Caco-2 (cell line): ENCODE measurements at places on chromosomes 12 and 14.
A peak's percentile ranks its signal among the peaks of the same experiment; 100 is the strongest.

DNA sequence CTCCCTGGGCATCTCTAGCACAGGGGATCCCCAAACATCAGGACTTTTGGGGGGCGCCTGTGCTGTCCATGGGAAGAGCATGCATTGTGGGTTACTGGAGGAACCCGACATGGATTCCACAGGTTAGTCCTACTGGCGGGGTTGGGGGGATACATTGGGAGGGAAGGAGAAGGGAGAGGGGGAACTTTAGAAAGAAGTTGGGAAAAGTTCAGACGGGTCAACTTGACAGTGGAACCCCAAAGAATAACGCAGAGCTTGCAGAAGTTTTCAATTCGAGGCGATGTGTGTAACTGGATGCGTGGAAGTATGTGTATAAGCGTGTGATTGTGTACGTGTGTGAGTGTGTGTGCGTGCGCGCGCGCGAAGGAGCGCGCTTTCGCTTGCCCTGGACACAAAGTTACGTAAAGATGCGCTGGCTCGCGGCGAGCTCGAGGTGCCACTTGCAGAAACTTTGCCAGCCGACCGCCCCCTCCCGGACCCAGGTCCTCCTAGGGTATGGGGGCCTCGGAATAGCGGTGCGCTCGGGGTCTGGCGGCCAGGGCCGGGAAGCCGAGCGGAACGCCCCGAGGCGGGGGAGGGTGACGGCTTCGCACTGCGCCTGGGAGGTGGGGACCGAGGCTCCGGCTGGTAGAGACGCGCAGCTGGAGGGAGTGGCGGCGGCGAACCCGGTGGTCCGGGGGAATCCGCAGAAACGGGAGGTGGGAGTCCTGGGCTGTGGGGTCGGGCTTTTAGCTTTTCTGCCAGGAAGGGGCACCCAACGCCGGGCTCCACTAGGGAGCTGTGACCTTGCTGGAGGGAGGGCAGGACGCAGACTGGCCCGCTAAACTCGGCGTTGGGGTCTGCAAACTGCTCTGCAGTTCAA is 669 bp downstream of the RFX4 start:
- no peak for DNase-seq

GRCh38 chr12:90972226-90972625 is 17.2 kb upstream of the CCER1 start:
- no peak for DNase-seq

GRCh38 chr12:47190271-47190750 is 110.6 kb upstream of the AMIGO2 start:
- no peak for DNase-seq

GRCh38 chr14:56903304-56903969 is 93.2 kb upstream of the OTX2 start:
- DNase-seq: no peak

- DNase-seq: no peak
Observed at GRCh38 chr12:44509471-44509870, 366.6 kb downstream of the NELL2 start.

- no peak for DNase-seq
Observed at GRCh38 chr12:3416670-3417069, 74.3 kb upstream of the PRMT8 start.

GRCh38 chr12:51318846-51319599 is 5.0 kb downstream of the BIN2 start:
- DNase-seq: no peak

GRCh38 chr12:39779768-39780340 is 160.3 kb upstream of the ABCD2 start:
- no peak for DNase-seq

DNA sequence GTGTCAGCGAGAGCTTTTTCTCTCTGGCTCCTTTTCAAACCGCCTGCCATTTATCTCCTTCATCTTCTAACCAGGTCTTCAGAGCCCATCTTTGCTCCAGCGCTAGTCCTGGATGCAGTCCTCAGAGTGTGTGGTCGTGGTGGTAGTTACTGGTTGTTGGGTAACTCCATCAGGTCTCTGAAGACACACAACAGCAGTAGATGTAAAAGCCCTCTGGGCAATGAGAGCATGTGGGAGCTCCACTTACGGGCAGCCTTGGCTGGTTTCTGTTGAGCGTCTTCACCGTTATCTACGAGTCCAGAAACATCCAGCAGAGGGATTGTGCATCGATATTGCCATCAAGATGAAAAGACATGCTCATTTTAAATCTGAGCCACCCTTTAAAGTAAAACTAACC is 61.2 kb downstream of the FBXL14 start:
- no peak for DNase-seq

DNA sequence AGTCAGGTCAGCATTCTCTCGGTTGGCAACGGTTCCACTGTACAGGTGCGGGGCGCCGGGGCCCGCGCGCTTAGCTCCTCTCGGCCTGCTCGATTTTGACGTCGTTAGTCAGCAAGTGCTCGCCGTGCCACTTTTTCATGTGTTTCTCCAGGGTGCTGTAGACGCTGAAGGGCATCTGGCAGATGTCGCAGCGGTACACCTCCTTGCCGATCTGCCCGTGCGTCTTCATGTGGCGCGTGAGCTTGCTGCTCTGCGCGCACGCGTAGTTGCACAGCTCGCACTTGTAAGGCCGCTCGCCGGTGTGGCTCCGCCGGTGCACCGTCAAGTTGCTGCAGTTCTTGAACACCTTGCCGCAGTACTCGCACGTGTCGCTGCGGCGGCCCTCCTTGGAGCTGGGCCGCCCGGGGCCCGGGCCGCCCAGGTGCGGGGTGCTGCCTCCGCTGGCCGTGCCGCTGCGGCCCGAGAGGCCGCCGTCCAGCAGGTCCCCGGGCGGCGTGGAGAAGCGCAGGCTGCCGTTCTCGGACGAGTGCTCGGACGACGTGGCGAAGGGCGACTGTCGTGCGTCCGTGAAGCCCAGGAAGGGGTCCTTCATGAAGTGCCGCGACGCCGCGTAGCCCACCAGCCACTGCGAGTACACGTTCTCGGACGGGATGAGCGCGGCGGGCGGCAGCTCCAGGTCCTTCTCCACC is 97.8 kb downstream of the BCL11B start:
- no peak for DNase-seq

- DNase-seq: no peak
Observed at GRCh38 chr14:49483268-49483667, 102.9 kb downstream of the RPS29 start.

DNA sequence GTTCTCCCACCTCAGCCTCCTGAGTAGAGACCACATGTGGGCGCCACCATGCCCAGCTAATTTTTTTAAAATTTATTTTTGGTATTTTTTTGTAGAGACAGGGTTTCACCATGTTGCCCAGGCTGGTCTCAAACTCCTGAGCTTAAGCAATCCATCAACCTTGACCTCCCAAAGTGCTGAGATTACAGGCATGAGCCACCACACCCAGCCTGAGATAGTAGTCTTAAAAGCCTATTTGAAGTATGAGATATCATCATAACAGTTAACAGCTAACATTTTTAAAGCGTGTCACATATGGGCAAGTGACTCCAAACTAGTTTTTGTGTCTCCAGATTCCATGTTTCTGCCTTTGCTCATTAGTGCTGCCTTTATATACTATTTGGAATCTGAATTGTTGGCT is 74.6 kb upstream of the WSCD2 start:
- DNase-seq: no peak

DNA sequence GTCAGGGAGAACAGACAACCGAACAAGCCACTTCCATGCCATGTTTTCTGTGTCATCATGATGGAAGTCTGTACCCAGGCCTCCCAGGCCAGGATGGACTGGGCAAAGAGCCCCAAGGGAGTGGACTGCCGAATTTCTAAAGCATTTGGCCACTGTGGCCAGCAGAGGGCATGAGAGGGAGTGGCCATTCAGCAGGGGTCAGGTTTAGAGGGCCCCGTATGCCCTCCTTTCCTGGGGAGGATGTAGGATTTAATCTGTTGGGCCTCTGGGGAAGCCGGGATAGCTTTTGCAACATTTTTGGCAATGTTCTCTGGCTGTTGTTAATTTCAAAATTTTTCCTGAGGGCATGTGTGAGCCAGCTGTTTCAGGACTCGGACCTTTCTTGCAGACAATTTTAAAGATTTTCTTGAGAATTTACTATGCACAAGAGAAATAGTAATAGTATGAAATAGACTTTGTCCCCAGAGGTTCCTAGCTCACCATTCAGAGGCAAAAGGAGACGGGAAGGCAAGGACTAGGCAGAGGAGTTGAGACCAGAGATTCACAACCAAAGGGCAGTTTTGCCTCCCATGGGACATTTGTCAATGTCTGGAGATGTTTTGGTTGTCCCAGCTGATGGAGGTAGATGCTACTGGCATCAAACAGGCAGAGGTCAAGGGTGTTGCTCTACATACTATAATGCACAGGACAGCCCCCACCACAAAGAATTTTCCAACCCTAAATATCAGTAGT is 18.0 kb downstream of the ACACB start:
- no peak for DNase-seq

DNA sequence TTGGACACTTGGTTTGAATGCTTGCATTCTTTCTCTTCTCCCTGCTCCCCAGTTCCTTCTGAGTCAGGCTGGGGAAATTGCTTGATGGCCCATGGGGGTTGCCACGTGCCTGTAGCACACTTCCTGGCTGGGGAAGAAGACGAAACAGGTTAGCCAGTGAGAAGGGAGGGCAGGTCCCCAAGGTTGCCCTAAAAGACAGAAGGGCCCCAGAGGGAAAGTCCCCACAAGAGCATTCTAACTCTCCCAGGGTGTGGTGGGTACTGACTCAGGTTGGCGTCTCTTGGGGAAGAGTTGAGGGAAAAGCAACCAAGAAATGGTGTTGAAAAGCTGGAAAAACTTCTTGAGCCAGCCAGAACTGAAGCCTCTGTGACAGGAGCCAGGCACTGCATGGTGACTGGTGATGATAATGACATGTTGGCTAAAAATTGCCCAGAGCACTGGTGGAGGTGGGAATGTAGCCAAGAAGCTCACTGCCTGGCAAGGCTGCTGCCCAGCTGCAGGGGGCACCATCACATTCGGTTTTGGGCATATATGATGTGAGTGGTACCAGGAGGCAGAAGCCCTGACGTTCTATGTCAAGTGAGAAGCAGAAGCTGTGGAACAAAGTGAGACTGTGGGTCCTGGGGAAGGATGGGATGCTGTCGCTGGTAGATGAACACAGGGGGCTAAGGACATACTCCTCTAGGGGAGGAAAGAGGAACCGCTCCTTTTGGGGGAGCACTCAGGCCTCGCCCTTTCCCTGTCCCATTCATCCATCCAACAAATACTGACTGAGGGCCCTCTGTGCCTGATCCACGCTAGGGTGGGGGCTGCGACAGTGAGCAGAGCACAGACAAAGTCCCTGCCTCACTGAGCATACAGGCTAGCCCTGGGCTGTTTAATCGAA is 8.1 kb upstream of the RABGGTA start:
- no peak for DNase-seq

DNA sequence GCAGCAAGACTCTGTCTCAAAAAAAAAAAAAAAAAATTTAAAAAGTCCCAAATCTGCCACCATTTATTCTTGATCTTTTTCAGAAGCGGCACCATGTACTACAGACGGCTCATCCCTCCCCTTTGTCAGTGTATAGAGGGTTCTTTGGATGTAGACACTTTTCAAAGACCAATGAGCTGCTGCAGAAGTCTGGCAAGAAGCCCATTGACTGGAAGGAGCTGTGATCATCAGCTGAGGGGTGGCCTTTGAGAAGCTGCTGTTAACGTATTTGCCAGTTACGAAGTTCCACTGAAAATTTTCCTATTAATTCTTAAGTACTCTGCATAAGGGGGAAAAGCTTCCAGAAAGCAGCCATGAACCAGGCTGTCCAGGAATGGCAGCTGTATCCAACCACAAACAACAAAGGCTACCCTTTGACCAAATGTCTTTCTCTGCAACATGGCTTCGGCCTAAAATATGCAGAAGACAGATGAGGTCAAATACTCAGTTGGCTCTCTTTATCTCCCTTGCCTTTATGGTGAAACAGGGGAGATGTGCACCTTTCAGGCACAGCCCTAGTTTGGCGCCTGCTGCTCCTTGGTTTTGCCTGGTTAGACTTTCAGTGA is 6.5 kb upstream of the ACACB start:
- DNase-seq: no peak

GRCh38 chr14:104689109-104689880 is at the start of gene INF2:
TSS of gene INF2 (plus strand) at chr14:104689618. CDS start at chr14:104701366, 11,748 bp downstream.
- peak; percentile 84 for DNase-seq

- no peak for DNase-seq
Observed at GRCh38 chr12:47942614-47943225, 20.7 kb upstream of the TMEM106C start.

- no peak for DNase-seq
Observed at GRCh38 chr12:32069071-32069470, 37.6 kb upstream of the BICD1 start.

- no peak for DNase-seq
Observed at GRCh38 chr12:54036620-54037359, 3.9 kb downstream of the HOXC5 start.
